ENCODE measurements at places on chromosomes 1 and 21.

GRCh38 chr21:35015435-35016024 lies 33.6 kb downstream of the RUNX1 start:
- no peak for DNase-seq

DNA sequence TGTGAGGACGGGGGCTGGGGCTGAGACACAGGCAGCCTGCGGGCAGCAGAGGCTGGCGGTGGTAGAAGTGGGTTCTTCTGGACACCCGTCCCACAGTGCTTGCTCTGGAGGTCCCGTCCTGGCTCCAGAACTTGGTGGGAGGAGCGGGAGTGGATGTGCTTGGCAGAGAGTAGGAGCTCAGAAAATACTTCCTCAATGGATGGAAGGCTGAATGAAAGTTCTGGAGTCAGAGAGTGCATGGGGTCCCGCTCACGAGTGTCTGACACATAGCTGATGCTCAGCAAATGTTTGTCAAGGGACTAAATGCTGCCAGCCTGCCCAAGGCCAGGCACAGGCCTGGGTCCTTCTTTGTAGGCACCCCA lies 13.4 kb upstream of the NES start:
- no peak for DNase-seq

GRCh38 chr1:220227393-220227792 lies 44.9 kb downstream of the RAB3GAP2 start:
- no peak for DNase-seq

DNA sequence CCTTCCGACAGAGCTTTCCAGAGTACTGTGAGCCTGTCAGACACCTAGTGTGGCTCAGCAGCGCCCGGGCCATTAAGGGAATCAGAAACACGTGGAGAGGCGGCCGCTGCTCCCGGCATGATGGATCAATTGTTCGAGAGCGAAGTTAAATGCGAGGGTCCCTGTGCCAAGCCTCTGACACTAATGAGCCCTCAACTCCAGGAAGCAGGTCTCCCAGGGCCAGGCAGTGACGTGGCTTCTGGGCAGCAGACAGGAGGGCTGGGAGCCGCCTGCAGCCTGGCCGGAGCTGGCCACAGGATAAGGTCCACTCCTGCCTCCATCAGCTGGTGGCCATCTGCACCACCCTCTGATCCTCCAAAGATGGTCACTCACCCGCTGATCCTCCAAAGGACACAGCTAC lies 67.5 kb upstream of the CLDN14 start:
- no peak for DNase-seq

DNA sequence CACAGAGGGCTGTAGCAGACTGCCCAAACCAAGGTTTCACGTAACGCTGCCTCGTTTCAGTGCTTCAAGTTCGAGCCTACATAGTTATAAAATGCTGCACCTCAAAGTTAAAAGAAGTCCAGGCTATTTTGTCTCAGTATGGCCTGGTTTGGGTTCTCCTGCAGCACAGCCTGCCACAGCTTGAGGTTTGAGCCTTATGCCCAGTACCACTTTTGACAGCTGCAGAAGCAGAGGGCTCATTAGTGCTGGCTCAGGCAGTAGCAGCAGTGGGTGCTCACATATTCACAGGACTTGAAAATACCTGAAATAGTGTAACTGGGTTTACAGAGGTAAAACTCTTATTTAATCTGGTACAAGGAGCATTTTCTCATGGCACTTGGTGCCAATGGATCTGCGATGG lies 15.3 kb downstream of the SPATA46 start:
- DNase-seq, result no peak

- no peak for DNase-seq
Observed at GRCh38 chr1:118947790-118948189, 40.4 kb downstream of the TBX15 start.

DNA sequence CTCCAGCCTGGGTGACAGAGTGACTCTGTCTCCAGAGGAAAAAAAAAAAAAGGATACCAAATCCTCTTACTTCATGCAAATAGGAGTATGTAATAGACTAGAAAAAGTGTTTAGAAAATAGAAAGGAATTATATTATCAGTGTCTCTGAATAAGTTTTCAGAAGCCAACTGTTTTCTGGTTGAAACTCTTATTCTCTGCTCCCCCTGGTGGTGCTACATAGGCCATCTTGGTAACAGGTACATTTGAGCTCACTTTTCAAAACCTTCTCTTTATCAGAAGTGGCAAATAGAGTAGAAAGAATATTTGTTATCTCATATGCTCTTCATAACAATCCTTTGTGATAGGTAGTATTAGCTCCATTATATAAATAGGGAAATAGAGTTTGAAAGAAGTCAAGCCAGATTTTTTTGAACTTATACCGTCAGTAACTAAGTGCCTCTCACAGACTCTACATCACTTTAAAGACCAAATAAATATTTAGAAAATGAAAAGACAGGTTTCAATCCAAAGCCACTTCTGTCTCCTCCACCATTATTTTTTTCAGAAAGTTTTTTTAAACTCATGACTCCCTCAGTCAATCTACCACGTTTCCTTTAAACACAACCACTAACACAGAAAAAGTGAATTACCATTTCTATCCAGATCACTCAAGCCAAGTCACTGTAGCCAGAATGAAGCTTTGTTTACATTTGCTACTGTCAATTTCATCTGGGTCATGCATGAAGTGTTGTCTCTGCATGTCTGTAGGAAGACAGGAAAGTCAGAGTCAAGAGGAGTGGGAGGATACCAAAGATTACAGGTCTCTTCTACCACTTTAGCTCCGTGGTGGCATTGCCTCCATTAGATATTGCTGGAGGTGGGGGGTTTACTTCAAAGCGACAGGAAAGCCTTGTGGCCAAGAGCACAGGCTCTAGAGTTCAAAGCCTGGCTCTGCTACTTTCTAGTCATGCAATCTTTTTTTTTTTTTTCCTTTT lies 45.6 kb downstream of the IL23R start:
- DNase-seq, result peak; percentile 25

DNA sequence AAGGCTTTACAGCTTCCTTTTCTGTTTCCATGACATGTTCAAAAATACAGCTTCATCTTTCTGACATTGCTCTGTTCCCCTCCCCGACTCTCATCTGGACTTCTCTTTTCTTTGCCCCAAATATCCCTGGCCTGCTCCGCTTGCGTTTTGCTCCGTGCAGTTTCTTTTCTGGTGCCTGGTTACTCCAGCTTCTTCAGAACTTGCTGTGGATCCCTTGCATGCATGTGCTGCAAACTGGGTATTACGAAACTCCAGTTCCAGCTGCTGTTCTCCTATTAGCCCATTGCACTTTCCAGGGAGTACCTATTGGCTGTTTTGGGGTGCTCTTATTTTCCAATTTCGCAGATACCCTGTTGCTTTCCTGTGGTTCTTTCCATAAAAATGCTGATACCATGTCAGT lies 9.9 kb upstream of the NDC1 start:
- no peak for DNase-seq

DNA sequence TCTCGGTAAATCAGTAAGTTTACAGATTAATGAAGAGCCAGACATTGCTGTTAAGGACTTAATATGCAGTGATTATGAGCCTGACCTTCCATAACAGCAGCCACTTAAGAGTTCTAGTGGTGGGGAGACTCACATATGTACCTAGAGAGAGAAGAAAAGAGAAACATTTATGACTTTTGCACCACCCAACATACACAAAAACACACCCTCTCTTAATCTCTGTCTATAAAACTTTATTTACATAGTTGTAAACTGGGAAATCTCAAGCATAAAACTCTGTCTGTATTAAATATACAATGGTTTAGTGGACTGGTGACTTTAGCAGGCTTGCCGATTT lies 347.4 kb upstream of the ADGRL2 start:
- DNase-seq, result no peak

DNA sequence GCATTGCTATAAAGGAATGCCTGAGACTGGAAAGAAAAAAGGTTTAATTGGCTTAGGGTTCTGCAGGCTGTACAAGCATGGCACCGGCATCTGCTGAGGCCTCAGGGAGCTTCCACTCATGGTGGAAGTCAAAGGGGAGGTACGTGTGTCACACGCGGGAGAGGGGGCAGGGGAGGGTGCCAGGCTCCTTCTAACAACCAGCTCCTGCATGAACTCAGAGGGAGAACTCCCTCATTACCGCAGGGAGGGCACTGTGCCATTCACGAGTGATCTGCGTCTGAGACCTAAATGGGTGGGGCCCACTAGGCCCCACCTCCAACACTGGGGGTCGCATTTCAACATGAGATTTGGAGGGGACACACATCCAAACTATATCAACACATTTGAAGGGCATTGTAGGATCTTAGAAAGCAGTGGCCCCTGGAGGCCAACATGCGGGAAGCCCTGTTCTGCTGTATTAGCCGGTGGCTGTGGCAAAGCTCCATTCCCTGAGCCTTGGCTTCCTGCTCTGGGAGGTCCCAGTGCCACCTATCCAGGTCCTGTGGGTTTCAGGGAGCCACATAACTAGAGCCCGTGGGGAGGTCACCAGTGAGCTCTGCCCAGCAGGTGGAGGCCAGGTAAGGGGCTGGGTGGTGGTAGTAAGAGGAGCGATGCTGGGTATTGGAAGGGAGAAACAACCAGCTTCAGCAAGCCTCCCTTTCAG lies 10.0 kb downstream of the WNT3A start:
- no peak for DNase-seq

DNA sequence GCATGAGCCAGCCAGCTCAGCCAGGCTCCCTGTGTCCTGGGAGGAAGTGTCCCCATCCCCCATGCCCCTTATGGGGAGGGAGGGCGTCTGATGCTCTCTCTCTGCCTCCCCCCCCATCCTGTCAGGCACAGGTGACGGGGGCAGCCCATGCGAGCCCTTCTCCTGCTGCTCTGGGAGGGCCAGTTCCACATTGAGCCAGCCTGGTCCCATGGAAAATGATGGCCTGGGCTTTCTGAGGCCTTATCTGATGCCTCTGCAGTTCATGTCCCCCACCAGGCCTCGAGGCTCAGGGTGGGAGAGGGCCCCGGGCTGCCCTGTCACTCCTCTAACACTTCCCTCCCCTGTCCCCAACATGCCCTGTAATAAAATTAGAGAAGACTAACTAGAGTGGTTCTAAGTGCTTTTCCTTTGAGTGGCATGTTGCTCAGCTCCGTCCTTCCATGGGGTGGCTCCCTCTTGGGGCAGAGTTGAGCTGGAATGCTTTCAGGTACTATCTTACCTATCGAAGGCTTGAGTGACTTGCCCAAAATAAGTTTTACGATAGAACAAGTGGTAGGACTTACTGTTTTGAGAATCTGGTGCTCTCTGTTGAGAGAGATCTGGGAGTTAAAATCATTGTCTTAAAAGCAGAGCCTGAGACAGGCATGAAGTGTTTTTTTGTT lies 1.8 kb upstream of the MTFR1L start:
- DNase-seq, result no peak

GRCh38 chr1:114234408-114235124 lies 80.9 kb upstream of the SYT6 start:
- no peak for DNase-seq

Data from hematopoietic multipotent progenitor cell treated with erythropoietin and hydrocortisone succinate and interleukin-3 and kit ligand, for 15 days (in vitro differentiated cells).